ENCODE measurements at places on chromosomes 2 and 18.

DNA sequence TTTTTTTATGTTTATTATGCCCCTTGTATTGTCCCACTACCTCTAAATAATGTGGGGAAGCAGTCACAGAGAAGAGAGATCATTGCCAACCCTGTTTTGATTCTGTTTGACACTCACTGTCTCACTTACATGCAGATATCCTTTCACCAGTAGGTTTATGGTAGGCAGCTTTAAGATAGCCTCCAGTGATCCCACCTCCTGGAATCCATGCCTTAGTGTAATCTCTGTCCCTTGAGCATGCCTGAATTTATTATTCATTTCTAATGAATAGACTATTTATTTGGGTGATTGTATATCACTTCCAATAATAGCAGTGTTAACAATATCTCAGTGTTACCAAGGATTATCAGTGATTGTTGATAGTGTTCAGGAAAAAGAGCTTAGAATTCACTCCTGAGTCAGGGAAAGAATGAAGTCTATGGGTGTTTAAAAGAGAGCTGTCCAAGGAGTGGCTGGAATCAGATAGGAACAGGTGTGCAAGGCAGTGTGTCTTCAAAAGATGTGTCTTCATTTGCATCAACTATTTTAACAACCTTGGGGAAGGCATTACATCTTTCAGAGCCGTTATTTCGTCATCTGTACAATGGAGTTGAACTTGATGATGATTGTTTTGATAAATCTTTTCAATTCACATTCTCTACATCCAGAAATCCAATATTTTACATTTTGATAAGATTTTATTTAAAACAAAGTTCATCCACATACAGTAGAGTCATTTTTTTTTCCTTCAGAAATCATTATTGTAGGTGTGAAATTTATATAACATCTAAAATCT, 31.9 kb downstream of the PKP4 start:
- no peak for DNase-seq

- DNase-seq = no peak
Observed at GRCh38 chr18:5288517-5288935, 7.0 kb downstream of the ZBTB14 start.

DNA sequence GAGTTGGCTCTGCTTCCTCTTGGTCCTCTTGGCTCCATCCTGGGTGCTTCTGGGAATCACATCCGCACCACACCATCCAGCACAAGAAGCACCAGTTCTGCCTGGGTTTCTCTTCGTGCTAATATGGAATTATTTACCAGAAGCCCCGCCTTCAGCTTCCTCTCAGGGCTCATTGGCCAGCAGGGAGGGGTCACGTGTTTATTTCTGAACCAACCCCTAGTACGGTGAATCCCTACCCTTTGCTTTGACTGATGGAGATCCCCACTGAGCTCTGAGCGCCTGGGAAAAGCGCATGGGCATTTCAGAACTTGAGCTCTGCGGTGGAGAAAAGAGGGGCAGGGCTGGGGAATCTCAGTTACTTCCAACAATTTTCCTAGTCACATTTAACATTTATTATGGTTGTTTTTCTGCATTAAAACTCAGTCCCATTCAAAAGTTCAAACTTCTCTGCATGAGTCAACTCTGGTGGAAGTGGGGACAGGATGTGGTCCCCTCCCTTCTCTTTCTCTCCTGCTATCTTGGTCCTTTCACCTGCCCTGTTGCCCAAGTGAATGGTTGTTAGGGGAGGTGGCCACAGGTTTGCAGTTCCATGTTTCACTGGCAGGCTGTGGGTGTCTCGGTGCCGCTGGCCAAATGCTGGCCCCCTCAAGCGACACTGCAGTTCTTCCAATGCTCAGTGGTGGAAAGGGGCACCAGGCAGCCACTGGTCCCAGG, 76.4 kb upstream of the TTC39C start:
- no peak for DNase-seq

DNA sequence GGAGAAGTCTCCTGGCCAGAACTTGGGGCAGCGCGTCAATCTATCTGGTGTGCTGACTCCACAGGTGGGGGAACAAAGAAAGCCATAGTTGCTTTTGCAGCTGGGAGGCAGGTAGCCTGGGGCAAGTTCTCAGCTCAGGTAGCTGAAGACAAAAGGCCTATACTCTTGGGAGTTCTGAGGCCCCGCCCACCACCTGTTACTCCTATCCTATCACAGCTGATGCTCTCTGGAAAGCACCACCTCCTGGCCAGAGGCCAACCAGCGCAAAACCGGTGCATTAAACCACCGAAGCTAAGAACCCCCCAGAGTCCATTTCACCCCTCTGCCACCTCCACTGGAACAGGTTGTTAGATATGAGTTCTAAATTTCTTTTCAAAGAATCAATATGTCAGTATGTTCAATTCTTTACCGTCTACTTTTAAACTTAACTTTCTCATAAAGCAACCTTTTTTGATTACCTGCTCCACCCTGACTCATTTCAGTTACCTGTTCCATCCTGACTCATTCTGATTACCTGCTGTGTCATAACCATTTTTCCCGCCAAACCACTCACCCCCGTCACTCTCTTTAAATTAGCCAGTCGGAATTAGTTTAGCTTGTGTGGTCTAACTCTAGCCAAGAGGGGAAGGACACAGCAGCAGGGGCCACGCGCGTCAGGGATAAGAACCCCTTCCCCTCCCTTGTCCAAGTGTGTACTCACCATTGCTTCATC, 43.4 kb downstream of the UPP2 start:
- DNase-seq = no peak

GRCh38 chr2:150880986-150881385, 380.7 kb downstream of the RBM43 start:
- DNase-seq = no peak

GRCh38 chr2:37843556-37843955, 81.5 kb upstream of the RMDN2 start:
- peak; percentile 78 for DNase-seq

DNA sequence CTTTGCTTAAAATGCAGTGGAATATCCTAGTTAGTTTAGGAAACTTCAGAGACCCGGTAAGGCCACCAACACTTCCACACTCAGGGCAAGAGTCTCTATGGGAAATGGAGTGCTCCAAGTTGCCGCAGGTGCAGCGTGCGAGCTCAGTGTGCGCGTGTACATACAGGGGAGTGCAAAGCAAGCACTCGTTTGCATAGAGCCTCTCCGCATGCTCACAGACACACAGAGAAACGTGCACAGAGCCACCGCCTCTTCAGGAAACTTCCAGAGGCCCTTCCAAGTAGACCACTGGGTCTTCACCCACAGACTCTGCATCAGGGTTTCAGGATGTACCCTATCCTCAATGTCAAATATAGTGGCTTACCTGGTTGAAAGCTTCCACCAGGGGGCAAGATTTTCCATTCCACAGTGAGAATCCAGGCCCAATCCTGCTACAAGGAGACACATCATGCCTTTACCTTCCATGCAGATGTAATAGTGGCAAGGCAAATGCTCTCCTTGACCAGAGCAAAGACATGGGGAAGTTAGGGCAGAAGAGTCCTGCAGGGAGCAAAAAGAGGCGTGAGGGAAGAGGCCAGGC, 513.0 kb upstream of the MYT1L start:
- no peak for DNase-seq

- no peak for DNase-seq
Observed at GRCh38 chr18:45007531-45007930, 326.8 kb downstream of the SETBP1 start.

GRCh38 chr18:47595831-47596501, 334.5 kb downstream of the SMAD2 start:
- no peak for DNase-seq

DNA sequence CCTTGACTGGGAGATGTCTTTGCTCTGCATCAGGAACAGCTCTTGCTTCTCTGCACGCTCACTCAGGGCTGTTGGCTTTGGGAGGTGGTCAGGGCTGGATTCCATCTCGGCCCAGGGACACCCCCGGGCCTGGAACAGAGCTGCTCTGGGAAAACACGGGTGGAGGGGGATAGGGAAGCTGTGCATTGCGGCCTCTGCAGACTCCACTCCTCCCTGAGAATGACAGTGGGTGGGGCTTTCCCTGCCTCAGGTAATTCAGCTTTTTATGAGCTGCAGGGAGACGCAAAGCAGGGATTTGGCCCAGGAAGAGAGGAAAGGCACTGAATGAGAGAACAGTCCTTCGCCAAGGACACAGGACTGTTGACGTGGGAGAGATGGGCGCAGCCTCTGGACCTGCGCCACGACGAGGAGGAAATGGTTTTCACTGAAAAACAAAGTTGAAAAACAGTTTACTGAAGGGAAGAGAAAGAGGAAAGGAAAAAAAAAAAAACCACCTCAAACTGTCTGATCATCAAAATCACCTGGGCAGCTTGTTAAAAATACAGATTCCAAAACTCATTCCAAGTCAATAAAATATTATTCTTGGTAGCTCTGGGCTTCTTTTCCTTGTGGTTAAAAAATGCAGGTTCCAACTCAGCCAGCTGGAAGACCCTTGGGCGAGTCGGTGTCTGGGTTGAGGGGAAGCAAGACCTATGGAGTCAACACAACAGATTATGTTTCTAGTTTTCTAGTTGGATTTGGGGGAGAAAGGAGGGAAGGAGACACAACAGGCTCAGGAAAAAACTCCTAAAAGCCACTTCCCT, 194.0 kb downstream of the ZFP36L2 start:
- DNase-seq = peak; percentile 28

DNA sequence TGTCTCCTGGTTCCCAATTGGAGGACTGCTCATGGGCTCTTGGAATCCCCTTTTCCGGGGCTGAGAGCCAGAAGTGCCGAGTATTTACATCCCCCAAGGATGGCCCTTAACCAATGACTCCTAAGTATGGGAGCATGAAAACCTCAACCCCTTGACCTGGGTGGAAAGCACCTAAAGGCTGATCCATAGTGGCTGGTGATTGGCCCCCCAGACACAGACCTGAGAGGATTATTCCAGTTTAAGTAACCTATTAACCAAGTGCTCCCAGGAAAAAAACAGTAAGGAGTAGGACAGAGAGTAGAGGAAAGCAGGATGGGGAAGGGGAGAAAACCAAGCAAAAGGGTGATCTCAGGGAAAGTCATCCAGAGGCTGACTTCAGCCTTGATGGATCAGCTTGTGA, 206.1 kb upstream of the RND3 start:
- DNase-seq = no peak

DNA sequence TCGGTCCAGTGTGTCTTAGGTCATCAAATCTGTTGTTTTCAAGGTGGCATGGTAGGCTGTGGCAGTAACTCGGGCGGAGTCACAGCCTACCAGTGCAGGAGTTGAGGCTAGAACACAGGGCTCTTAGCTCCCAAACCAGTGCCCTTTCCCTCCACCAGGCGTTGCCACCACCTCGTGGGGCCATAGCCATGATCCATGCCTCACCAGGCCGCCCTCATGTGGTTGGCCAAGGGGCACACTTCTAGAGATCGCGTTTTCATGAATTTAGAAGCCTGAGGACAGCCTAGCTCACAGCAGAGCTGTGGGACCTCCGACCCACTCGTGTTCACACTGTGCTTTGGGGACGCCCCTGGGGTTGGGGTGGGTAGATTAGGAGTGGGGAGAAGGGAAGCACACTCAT, 10.6 kb downstream of the SEC11C start:
- no peak for DNase-seq

- DNase-seq = no peak
Observed at GRCh38 chr2:65033178-65033577, 23.0 kb upstream of the CEP68 start.

GRCh38 chr2:84847326-84848050, 33.4 kb downstream of the TRABD2A start:
- DNase-seq = no peak

DNA sequence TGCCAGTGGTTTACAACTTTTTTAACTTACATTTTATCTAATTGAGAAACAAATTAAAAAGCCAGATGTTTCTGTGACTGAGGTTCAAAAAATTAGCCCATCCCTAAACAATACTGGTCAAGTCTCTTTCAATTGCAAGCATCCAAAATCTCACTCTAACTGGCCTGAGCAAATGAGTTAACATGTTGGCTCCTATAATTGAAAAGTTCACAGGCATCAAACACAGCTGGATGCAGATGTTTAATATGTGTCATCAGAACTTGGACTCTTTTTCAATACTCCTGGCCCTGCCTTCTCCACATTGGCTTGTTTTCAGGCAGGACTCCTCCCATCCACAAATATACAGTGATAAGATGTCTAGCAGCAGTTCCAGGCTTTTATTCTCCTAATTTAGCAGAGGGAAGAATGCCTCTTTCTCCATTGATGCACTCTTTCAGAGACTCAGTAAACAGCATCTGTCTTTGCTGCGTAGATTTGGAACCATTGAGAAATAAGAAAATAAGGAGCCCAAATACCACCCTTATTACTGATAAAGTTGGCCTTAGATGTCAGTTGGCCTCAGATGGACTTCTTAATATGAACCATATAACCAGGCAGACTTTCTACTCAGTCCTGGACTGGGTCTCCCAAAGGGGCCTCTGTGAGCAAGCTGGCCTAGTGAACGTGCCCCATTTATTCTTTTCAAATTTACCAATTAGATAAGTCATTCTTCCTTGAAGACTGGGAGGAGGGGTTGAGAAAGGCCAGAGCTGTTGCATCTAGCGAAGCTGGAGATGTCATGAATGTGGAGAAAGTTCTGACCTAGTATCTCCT, 30.4 kb upstream of the FN1 start:
- no peak for DNase-seq

- DNase-seq = no peak
Observed at GRCh38 chr2:138213084-138213483, 248.8 kb downstream of the HNMT start.

DNA sequence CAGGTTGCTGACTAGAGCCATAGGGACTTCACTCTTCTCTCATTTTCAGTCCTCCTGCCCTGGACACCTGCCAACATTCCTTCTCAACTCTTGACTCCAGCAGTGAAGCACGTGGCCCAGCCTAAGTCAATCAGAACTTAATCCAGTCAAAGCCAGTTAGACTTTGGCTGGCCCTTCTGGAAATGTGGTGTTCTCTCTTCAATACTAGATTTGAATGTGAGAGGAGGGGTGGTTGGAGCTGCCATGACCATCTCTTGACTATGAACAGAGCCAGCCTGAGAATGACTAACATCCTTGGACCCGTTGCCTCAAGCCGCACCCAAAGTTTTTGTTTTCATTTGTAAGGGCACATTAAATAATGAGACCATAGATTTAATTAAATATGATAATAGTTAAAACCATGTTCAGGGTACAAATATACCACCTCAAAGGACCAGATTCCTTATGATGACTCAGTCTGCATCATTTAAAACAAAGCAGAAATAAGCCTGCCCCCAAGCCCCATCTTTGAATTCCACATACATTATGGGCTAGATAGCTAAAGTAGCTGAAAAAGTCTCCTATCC, 49.7 kb upstream of the RASGRP3 start:
- peak; percentile 95 for DNase-seq

DNA sequence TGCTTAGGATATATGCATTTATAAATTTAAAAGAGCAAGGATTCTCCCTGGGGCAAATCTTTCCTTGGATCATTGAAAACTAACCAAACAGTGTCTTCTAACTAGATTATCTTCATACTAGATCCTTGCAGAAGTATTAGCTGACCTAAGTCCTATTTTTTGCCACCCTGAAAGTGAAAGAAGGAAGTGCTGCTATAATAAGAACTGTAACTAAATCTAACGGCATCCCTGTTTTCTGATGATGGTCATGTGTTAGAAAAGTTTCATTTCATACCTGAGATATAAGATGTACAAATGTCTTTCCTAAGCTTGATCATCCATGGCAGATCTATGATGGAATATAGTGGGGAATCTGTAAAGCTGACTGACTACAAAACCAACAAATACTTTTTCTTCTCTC, 102.7 kb downstream of the MAP2 start:
- peak; percentile 54 for DNase-seq
